CD4-positive, alpha-beta T cell treated with Interleukin-1 beta for 1 hour (primary cell): ENCODE measurements at places on chromosomes 2 and 18.

GRCh38 chr2:202982779-202983491, 31.7 kb upstream of the NBEAL1 start:
- no peak for DNase-seq

GRCh38 chr18:37572736-37573135, 7.1 kb upstream of the CELF4 start:
- no peak for DNase-seq

DNA sequence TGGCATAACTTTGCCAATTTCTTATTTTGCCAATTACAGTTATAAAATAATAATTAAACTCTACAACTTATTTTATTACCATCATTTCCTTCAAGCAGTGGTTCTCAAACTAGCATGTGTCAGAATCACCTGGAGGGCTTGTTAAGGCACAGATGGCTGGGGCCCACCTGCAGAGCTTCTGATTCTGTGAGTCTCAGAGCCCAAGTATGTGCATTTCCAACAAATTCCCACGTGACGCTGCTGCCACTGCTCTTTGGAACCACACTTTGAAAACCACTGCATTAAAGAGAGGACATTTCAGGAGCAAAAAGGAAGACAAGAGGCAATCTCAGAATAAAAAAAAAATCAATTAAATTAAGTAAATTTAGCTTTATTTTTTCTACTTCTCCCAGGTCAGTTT, 94.0 kb upstream of the HNRNPA3 start:
- DNase-seq = no peak

DNA sequence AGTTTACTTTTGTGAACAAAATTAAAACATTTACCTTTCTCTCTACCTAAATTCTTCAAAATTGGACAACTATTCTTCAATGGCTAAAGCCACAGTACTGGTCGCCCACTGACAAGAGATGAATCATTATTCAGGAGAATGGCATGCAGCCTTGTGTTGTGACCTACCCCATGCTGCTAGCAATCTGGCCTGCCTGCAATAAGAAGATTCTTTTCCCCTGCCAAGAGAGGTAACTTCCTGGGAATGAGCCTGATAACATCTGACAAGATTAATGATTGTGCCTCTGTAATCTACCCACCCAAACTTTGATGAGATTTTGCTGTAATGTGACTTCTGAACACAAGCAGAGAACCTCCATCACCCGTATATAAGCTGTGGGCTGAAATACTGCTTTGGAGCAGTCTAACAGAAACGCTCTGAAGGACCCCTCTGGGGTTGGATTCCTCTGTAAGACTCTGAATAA, 47.0 kb upstream of the ST3GAL5 start:
- DNase-seq = no peak

DNA sequence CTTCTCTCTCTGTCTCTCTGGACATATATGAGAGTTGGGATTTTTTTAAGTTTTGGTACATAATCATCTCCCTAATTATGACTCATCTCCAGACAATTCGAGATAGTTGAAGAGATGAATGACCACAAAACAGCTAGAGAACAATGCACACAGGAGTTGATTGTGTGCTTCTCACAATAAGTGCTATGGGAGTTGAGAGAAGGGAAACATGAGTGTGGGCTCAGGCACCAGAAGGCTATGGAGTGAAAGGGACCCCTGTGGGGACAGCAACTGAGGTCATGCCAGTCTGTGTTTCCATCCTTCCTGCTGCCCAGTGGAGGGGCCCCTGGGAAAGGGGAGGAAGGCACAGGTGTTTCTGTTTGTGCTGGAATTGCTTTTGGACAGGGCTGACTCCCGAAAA, 6.5 kb upstream of the YWHAQ start:
- no peak for DNase-seq
